ENCODE measurements at places on chromosomes 6 and 20.

DNA sequence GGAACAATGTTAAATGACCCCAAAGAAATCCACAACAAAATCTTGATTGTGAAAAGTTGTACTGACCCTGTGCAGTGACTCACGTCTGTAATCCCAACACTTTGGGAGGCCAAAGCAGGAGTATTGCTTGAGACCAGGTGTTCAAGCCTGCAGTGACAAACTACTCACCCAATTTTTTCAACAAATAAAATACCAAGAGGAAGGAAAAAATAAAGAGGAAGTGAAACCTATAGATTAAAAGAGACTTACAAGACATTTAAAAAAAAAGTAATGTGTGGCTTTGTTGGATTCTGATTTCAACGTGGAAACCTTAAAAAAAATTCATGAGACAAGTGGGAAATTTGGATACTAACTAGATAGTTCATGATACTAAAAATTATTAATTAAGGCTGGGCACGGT is 31.9 kb downstream of the GINS1 start:
- DNase-seq = no peak

GRCh38 chr6:31651602-31652191 is 764 bp downstream of the BAG6 start:
- DNase-seq = no peak

DNA sequence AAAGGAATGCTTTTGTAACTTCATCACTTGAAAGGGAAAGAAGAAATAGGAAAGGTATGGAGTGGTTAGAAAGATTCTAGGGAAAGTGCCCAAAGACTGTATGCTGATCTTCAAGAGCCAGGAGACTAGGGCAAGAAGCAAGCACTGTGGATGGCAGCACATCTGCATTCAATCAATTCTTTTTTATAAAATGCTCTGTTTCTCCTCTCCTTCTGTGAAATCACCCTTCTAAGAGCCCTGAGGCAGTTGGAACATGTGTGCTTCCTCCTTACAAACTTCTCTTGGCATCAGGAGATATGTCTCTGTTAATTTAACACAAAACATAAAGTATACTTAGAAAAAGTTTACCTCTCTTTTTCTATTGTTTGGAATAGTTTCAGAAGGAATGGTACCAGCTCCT is 1162.2 kb upstream of the GJE1 start:
- no peak for DNase-seq

GRCh38 chr6:113076116-113076515 is 729.0 kb downstream of the RFPL4B start:
- DNase-seq = no peak

GRCh38 chr6:154909821-154910220 is 85.3 kb upstream of the TIAM2 start:
- DNase-seq = no peak

DNA sequence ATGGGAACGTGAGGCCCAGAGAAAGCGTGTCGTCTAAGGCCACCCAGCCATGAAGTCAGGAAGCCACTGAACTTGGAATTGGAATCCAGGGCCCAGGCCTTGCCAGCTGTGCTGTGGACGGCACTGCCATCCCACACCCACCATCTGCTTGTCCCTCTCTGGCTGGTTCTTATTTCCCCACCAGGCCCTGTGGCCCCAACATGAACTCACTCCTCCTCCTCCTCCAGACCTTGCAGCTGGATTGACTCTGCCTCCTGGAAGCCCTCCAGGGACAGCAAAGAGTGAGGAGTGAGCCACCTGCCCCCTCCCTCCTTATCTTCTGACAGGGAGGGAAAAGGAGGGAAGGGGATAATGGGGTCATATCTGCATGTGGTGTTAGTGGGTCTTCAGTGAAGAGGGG is 16.0 kb upstream of the IP6K3 start:
- no peak for DNase-seq

GRCh38 chr6:37122861-37123260 is 47.1 kb upstream of the PIM1 start:
- peak; percentile 64 for DNase-seq

- no peak for DNase-seq
Measured at GRCh38 chr6:47464052-47464451, 13.5 kb upstream of the CD2AP start.

DNA sequence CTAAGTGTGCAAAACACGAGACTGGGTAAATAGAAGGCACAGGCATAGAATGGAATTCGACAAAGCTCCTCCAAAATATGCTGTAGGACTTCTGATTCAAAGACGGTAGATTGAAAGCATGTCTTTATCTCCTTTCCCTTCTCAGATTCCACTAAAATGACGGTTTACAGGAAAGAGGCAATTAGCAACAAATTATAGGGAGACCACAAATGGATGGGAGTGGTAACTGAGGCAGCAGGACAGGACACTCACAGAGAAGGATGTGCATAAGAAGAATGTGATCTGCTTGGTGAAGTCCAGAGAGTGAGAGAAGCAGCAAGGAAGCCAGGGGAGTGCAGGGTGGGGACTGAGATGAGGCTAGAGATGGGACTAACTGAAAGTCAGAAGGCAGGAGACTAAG is 113.4 kb upstream of the MRPS10 start:
- DNase-seq = no peak

DNA sequence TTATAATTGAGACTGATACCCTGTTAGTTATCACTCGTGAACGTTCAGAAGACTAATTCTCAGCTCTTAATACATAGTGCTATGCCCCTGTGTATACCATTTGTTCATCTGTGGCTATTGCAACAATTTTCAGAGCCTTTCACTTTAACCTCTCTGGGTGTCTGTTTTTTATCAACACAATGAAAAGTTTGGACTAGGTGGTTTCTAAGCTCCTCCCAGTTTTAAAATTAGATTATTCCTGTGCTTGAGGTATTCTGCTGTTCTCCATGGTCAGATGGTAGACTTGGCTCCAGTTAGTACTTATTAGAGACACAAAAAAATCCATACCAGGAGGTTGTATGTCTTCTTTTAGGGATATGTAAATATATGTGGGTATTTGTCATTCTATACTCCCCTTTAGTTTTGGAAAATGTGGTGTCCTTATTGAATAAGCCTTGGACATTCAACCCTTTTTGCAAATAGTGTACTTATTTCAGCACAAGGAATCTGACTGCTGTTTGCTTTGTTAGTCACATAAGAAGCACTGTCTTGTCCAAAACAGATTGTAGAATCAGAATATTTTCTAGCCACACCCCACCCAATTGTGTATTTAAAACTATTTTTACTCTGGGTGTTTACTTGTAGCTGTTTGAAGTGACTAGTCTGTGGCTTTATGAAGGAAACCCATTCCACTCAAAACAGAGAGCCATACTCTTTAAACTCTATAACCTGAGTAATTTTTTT is 2.0 kb upstream of the COL10A1 start:
- DNase-seq = no peak

GRCh38 chr6:148591656-148592055 is 155.2 kb upstream of the UST start:
- DNase-seq = no peak

DNA sequence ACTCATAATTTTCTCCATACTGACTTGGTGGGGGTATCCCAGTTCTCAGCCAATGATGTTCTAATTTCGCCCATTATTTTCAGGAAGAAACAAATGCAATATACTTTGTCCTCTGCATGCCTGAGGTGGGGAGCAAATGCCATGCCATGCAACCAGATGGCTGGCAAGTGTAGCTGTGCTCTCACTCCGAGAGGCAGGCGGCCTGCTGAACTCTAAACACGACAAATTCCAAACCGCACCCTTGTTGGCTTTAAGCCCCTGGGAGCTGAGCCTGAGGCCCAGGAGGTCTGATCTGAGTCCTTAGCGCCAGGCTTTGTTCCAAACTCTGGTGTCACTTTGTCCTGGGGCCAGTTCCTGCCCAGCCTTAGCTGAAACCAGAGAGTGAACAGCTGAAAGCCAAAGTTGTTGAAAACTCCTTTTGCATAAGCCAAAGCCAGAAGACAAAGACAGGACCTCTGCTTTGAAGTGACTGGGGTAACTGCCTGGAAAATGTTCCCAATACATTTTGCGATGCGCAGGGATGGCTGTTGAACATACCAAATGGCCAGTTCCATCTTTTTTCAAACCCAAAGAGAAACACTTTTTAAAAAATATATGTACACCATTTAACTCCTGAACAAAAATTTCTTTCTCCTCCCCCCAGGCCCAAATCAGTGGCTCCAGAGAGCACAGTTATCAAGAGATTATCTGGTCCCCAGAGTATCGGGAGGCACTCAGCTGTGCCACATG is 46.2 kb downstream of the TTI1 start:
- no peak for DNase-seq

DNA sequence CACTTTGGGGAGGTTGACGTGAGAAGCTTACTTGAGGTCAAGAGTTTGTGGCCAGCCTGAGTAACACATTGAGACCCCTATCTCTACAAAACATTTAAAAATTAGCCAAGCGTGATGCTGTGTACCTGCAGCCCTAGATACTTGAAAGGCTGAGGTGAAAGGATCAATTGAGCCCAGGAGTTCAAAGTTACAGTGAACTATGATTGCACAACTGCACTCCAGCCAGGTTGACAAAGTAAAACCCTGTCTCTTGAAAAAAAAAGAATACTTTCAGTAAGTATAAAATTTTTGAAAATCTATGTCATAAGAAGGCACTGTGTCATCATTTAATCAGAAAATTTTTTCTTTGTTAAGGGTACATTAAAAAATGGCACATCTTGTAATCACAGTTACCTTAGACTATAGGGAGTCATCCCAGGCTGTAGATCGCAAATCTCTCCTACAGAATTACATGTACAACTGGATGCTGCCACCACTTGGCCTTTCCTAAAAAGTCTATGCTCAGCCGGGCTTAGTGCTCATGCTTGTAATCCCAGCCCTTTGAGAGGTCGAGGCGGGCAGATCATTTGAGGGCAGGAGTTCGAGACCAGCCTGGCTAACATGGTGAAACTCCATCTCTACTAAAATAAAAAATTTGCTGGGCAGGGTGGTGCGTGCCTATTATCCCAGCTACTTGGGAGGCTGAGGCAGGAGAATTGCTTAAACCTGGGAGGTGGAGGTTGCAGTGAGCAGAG is 17.0 kb upstream of the MRS2 start:
- DNase-seq = no peak

GRCh38 chr6:32047855-32048766 is 9.9 kb downstream of the CYP21A2 start:
- DNase-seq = peak; percentile 20

DNA sequence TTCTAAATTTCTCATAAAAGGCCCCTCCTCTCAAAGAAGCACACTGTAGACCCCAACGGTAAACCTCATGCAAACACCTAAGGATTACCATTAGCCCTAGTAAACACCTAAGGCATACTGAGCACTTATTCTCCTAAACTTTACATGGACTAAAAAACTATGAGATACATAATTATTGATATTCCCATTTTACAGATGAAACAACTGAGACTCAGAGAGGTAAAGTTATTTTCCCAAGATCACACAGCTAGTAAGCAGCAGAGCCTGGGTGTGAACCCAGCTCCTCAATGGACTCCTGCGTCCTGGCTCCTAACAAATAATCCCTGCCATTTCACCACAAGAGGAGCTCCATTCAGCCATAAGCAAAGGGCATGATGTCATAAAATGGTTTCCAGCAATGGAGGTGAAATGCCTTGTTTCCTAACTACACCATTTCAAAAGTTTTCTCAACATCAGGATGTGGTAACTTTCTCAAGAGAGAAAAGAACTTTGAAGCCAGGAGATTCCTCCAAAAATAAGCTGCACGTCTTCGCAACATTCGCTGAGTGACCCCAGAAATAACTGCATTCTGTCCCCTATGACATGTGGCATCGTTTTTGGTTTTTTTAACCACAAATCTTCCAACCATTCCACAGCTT is 4.1 kb downstream of the ATP9A start:
- DNase-seq = peak; percentile 56

DNA sequence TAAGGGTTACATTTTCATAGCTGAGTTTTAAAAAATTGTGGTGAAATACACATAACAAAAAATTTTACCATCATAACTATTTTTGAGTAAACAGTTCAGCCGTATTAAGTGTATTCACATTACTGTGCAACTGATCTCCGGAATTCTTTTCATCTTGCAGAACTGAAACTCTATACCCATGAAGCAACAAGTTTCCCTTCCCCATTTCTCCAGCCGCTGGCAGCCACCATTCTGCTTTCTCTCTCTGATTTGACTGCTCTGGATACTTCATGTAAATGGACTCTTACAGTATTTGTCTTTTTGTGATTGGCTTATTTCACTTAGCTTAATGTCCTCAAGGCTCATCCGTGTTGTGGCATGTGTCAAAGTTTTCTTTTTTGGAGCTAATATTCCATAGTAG is 341.6 kb downstream of the QKI start:
- DNase-seq = no peak

- no peak for DNase-seq
Measured at GRCh38 chr6:53947780-53948179, 153.0 kb downstream of the LRRC1 start.

GRCh38 chr6:85278466-85279035 is 171.3 kb upstream of the NT5E start:
- no peak for DNase-seq

DNA sequence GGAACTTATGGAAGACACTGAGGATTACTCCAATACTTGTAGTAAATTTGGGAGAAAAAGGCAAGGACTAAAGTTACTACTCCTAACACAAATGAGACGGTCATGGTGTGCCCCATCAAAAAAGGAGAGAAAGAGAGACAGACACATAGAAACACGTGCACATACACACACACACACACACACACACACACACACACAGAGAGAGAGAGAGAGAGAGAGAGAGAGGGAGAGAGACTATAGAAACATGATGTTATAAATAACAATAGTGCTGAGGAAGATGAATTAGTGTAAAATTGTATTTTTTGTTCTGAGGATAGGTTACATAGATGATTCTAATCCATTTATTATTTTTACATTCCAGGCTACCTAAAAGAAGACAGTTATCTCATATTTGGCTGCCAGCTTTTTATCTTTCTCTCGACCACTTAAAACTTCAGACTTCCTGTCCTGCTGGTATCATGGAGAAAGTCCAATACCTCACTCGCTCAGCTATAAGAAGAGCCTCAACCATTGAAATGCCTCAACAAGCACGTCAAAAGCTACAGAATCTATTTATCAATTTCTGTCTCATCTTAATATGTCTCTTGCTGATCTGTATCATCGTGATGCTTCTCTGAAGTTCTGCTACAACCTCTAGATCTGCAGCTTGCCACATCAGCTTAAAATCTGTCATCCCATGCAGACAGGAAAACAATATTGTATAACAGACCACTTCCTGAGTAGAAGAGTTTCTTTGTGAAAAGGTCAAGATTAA is 10.5 kb downstream of the PLN start:
- no peak for DNase-seq

DNA sequence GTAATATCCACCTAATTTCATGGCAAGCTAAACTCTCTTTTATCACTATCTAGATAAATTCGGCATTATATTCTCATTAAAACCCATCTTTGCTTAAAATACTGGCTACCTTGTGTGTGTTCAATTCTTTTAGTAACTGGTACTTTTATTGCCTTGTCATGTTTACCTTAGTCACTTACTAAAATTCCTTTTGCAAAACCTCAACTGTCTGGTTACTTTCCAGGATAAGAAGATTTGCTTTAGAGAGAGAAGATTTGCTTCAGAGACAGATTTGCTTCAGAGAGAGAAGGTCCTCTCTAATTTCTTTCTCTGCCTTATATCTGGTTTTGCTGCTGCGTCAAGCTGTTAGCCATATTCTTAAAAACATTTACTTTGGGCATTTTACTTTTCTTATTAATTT is 151.5 kb upstream of the MLIP start:
- no peak for DNase-seq

GRCh38 chr20:33437141-33437911 is 6.2 kb downstream of the SNTA1 start:
- no peak for DNase-seq

Measured in HS-5 (cell line).